NCI-H187 treated with DMSO at 0.1 percent for 48 hours (cell line): ENCODE measurements at places on chromosomes 1 and 21.

GRCh38 chr21:33767236-33767635 lies 124.9 kb downstream of the ITSN1 start:
- no peak for DNase-seq

GRCh38 chr1:198929961-198930599 lies 291.2 kb downstream of the PTPRC start:
- DNase-seq, result no peak

DNA sequence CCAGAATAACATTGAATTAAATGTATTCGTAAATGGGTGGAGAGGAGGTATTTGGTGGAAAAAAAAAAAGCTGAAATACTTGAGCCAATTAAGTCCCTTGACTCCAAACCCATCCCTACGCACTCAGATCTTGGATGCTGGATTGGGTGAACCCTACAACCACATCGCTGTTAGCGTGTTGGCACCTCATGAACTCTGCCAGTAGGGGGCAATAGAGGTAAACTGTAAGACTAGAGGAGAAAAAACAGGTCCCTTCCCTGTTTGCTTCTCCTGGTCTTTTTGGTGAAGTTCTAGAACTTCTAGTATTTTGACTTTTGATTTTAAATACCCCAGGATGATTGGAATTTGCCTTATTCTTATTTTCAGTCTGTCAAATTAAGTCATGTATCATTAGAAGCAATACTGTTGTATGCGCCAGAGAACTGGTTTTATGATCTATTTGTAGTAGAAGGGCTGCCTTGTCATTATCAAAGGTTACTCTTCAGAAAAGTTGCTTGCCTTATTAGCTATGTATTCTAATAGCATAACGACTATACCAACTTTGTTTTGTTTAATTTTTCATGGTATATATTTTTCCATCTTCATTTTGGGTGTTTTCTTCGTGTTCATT lies 1.9 kb upstream of the OR13G1 start:
- no peak for DNase-seq

GRCh38 chr1:21332554-21333311 lies 42.5 kb upstream of the ECE1 start:
- no peak for DNase-seq

DNA sequence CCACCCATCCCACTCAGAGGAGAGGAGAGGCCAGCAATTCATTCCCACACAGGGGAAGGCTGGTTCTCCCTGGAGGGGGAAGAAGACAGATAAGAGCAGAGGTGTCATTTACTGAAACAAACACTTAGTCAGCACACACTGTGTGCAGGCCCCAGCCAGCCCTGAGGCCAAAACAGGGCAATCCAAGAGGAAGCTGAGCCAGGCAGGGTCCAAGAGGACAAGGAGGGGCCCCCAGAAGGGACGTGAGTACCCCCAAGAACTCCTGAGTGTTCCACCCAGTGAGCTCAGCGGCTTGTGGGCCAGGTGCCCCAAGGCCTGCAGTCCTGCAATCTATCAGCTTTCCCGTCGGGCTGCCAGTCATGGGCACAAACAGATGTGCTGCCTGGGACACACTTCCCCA lies 15.8 kb downstream of the ADGRB2 start:
- no peak for DNase-seq

- DNase-seq, result no peak
Observed at GRCh38 chr1:53375440-53375839, 47.6 kb upstream of the LRP8 start.

- DNase-seq, result no peak
Observed at GRCh38 chr1:61501971-61502916, 222.7 kb downstream of the TM2D1 start.

- DNase-seq, result no peak
Observed at GRCh38 chr21:43970551-43970950, 41.6 kb upstream of the TRAPPC10 start.
